ENCODE measurements at places on chromosomes 4 and X.
A peak's percentile ranks its signal among the peaks of the same experiment; 100 is the strongest.

GRCh38 chr4:3827616-3828492 lies 61.7 kb downstream of the ADRA2C start:
- no peak for DNase-seq

GRCh38 chr4:89486042-89486441 lies 178.4 kb upstream of the GPRIN3 start:
- DNase-seq, result no peak

DNA sequence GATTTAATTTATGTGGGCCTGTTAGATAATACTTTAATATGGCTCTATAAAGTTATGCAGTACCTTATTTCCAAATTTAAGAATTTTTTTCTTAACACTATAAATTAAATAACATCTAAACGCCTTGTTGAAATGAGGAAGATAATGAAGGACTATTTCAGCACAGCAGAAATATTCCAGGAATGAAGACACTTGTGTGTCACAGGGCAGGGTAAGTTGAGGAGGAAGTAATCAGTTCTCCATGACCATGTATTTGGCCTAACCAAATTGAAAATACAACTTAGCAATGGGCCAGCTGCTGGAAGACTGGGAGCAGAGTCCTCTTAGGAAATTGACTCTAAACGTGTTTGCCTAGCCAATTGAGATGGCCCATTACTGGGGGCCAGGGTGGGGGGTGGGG lies 16.9 kb downstream of the CXCL3 start:
- no peak for DNase-seq

GRCh38 chrX:44843318-44843702 lies 511 bp upstream of the DUSP21 start:
- DNase-seq, result no peak

GRCh38 chr4:142516686-142517526 lies 329.2 kb downstream of the INPP4B start:
- no peak for DNase-seq

- DNase-seq, result no peak
These were observed 69.3 kb downstream of the NYX start for GRCh38 chrX:41516456-41516855.

GRCh38 chr4:7716010-7716721 lies 223.5 kb downstream of the AFAP1 start:
- DNase-seq, result no peak

GRCh38 chrX:118329175-118329574 lies 16.7 kb upstream of the WDR44 start:
- DNase-seq, result no peak

DNA sequence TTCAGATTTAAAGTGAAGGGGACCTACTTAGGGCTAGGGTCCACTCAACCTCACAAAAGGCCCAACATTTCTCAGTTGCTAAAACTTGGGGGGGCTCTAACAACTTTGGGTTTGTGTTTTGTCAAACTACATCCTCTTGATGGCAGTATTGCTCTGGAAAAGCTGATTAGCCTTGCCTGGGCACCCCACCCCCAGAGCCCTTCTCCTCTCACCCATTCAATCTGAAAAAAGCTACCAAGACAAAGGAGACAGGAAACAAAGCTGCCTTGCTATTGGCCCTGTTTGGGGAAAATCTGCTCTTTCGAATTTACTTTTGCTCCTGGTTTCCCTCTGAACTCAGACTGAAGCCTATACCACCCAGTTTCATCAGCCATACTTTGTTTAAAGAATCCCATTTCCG lies 195.2 kb upstream of the STK26 start:
- DNase-seq, result peak; percentile 44

GRCh38 chr4:10093801-10094552 lies 22.6 kb downstream of the WDR1 start:
- no peak for DNase-seq

DNA sequence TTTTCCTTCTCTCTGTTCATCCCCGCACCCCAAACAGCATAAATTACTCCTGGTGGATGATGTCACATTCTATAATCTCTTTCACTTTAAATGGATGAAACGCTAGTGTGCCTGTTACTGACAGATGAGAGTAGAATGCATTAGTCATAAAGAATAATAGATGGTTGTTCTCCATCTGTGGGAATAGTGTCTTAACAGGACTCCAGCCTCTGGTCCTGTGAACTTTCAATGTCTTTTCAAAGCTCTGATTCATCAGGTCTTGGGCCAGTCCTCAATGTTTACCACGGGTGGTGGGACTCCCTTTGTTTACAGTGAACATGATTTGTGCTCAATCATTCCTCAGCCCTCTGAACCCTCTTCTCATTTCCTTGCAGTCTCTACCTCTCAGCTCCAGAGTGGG lies 182.6 kb downstream of the GABRB1 start:
- DNase-seq, result no peak

- peak; percentile 6 for DNase-seq
These were observed 70.0 kb upstream of the FAM241A start for GRCh38 chr4:112075129-112075753.

GRCh38 chrX:30714138-30714537 lies 60.9 kb downstream of the GK start:
- no peak for DNase-seq

DNA sequence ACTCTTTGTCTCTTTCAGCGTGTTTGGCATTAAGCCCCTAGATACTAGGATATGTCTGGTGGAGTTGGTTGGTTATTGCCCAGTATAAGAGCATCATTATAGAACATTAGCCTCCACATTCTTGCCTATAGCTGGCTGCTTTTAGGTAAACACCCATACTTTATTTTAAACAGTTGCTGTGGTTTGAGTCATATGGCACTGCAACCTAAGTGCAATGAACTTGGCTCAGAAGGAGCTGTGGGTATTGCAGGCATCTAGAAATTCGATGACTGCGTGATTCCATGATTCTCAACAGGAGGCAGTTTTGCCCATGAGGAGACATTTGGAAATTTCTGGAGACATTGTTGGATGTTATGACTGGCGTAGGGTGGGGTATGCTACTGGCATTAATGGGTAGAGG lies 49.5 kb downstream of the DCLK2 start:
- no peak for DNase-seq

DNA sequence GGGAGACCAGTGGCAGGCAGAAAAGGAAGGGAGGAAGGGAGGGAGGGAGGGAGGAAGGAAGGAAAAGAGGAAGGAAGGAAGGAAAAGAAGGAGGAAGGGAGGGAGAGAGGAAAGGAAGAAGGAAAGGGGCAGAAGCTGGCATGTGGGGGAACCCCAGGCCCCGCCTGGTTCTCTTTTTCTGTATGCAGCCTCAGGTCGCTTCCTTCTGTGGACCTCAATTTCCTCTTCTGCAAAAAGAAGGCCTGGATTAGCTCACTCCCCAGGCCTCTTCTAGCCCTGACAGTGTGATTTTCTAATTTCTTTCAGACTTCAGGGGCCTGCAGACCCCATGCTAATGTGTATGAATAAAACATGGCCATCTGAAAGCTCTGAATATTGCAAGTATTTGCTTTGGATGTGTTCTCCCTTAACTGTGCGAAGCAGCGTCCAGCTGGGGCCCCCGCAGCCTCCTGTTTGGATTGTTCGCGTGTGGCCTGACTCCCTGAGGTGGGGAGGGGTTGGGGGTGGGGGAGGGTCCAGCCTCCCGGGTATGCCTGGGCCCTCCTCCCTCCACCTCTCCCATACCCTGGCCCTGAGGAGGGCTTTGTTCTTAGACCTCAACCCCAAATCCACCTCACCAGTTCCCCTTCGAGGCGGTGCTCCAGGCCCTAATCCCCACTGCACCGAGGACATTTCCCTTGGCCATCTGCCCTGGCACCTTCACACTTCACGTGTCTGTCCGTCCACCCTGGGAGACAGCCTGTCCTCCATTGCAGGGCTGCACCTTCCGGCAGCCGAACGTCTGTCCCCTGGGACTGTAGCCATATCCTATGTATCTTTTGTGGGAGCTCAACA lies 199.9 kb upstream of the ATP6AP2 start:
- no peak for DNase-seq

DNA sequence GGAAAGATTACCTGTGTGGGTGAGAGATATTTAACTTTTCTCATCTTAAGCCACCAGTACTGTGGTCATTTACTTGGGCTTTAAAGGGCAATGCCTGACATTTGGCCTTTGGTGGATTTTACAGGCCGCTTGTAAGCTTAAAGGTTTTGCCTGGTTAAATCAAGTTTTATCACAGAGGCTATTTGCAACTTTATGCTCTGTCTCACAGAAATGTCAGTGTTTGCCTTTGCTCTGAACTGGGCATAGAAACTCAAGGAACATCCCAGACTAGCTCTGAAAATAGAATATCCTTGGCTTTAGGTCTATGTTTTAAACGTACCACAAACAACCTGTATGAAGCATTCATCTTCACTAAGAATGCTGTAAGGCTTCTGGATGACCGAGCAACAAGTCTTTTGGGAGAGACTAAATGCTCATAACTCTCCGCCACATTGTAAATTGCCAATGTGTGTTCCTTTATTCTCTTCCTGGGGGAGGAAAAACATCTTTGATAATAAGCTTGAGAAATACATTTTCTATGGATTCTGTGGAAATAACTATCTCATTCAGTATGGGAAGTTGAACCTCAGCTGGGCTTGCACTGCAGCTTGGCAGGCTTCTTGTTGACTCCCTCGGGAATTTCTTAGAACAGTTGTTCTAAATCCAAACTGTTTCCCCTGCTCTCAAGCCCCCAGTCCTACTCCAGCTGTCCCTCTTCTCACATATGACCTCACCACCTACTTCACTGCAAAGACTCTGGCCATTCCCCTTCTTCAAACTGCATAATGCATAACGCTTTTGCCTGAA lies 105.8 kb upstream of the WDR44 start:
- DNase-seq, result no peak

DNA sequence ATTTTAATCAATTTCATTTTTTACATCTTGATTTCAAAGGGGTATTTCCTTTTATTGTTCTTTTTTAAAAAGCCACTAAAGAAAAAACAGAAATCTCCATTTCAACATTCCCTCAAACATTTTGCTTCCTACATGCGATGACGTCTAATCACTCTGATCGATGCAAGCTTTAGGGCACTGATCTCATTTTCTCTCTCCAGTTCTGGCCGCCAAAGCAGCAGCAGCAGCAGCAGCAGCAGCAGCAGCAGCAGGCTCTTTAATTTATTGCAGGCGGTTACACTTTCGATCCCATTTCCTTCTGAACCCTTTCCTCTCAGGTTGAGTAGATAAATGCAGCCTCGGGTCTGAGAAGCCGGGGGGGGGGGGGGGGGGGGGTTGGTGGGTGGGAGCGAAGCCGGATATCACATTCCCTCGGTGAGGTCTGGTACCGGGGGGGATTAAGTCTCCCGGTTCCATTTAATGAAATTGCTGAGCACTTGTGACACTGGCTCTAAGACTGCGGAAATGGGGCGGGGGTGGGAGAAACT lies 3.4 kb upstream of the PCDH7 start:
- DNase-seq, result no peak

- DNase-seq, result no peak
These were observed 112.9 kb downstream of the CPZ start for GRCh38 chr4:8705161-8706145.

DNA sequence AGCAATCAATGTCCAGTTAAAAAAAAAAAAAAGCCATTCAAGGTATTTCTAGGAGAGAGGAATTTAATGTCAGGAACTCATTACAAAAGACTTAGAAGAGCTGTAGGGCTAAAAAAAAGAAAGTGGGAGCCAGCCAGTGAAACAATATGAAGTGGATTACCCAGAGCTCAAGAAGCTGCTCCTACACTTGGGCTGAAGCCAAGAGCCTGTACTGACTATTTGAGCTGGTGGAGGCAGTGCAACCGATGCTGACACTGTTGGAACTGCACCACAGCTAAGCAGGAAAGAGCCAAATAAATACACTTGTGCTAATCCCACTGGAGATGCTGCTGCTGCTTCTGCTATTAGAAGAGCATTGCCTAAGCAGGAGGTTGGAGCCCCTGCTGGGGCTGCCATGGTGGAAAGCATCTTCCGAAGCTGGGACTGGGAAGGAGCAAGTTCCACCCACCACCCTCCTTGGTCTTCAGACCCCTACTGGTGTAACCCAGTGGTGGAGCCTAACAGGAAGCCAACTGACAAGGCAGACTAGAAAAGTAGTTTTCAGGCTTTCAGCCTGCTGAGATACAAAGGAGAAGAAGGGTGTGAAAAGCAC lies 65.4 kb downstream of the CXXC4 start:
- DNase-seq, result no peak

DNA sequence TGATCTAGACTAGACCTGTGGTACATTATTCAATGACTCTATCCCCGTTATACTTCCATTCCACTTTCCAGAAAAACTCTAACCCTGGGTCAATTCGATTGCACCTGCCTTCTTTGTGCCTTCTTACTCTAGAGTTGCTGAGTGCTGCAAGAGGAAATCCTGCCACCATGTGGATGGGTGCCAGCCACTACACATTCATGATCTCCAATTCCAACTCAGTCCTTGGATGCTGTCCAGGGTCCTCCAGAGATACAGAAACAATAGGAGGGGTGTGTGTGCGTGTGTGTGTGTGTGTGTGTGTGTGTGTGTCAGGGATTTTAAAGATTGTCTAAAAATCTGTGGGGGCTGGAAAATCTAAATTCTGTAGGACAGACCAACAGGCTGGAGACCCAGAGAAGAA lies 42.9 kb upstream of the INTS6L start:
- DNase-seq, result no peak

- DNase-seq, result no peak
These were observed 522.4 kb upstream of the RPS6KA3 start for GRCh38 chrX:20789103-20789502.

DNA sequence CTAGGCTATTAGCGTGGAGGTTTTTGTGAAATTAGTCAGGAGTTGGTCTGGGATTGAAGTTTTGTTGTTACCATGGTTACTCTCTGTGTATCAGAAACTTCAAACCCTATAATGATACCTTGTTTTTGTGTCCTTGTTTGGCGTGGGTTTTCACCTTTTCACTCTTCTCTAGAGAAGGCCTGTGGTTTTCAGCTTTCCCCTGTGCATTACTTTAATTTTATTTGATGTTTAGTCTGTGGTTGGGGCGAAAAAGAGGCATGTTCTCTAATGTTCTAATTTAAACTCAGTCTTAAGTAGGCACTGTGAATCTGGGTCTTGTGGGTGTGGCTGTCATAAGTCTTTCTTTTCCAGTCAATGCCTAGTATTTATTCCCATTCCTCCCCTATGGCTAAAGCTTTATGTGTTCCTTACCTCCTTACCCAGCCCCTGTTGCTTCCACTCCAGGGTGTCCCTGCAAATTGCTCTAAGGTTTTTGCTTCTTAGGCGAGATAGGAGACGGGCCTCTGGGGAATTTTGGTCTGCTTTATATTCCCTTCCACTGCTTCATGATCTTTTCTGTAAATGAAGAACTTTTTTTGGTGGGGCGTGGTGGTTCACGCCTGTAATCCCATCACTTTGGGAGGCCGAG lies 326.3 kb upstream of the ZCCHC13 start:
- DNase-seq, result no peak

DNA sequence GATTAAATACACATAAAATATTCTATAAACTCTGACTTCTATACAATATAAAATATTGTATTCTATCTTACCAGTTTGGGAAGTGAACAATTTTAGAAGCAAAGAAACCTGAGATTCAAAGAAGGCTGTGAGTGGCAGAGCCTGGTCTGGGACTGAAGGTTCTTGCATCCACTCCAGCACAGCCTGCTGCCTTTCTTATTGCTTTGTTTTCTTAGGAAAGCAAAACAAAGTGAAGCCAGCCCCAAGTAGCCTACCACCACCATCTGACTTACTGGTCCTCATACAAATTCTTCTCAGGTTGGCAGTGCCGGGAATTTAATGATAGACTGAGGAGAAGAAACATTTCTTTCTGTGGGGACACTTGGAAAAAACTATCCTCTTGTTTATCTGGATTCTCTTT lies 129.7 kb upstream of the SMAD1 start:
- DNase-seq, result no peak

GRCh38 chr4:121176082-121176934 lies 12.2 kb upstream of the TNIP3 start:
- DNase-seq, result no peak

GRCh38 chrX:104660092-104660491 lies 94.1 kb downstream of the IL1RAPL2 start:
- DNase-seq, result no peak

- DNase-seq, result no peak
These were observed 134.0 kb downstream of the ANXA5 start for GRCh38 chr4:121562811-121563210.
